Calu3 (cell line): ENCODE measurements at places on chromosomes 5 and 9.
A peak's percentile ranks its signal among the peaks of the same experiment; 100 is the strongest.

DNA sequence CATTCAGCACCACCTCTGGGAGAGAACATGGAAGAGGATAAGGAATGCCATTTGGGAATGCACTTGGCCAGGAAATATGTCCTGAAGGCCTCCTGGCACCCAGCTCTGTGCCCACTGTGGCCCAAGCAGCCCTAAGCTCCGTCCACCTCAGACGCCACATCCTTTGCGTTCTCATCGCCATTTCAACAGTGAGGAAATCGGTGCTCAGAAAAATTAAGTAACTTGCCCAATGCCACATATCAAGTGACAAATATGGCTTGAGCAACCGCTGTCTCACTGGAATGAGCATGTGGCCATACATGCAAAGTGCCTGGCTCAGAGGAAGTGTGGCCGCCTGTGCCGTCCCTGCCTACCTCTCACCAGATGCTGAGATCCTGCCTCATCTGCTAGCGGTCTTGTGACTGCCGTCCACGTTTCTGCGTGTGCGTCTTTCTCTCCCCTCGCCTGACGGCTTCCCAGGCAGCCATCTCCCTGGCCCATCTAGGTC is 984 bp upstream of the DOK3 start:
- DNase-seq = no peak

- no peak for DNase-seq
Measured at GRCh38 chr9:21324047-21324446, 11.2 kb downstream of the KLHL9 start.

DNA sequence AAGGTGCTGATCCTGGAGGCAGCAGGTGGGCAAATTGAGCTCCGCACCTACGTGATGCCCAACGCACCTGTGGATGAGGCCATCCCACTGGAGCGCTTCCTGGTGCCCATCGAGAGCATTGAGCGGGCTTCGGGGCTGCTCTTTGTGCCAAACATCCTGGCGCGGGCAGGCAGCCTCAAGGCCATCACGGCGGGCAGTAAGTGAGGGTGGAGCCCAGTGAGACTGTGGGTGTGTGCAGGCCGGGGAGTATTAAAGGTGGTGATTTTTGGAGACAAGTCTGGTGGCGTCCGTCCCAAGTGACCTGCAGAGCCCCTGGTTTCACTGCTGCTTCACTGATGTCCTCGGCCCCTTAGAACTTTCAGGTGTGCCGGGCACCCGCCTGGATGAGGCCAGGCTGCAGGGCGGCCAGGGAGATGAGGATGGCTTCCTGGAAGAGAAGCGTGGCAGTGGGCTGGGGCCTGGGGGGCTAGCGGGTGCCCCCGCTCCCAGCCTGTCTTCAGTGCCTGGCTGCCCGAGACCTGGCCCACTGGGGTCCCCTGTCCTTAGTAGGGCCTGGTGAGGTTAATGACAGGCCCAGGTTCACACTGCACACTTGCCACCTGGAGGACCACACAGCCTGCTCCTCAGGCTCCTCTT is 4.2 kb downstream of the ENDOG start:
- no peak for DNase-seq

GRCh38 chr5:154319736-154320135 is 126.1 kb upstream of the SAP30L start:
- DNase-seq = no peak

GRCh38 chr9:18531136-18532065 is 57.4 kb downstream of the ADAMTSL1 start:
- DNase-seq = no peak

DNA sequence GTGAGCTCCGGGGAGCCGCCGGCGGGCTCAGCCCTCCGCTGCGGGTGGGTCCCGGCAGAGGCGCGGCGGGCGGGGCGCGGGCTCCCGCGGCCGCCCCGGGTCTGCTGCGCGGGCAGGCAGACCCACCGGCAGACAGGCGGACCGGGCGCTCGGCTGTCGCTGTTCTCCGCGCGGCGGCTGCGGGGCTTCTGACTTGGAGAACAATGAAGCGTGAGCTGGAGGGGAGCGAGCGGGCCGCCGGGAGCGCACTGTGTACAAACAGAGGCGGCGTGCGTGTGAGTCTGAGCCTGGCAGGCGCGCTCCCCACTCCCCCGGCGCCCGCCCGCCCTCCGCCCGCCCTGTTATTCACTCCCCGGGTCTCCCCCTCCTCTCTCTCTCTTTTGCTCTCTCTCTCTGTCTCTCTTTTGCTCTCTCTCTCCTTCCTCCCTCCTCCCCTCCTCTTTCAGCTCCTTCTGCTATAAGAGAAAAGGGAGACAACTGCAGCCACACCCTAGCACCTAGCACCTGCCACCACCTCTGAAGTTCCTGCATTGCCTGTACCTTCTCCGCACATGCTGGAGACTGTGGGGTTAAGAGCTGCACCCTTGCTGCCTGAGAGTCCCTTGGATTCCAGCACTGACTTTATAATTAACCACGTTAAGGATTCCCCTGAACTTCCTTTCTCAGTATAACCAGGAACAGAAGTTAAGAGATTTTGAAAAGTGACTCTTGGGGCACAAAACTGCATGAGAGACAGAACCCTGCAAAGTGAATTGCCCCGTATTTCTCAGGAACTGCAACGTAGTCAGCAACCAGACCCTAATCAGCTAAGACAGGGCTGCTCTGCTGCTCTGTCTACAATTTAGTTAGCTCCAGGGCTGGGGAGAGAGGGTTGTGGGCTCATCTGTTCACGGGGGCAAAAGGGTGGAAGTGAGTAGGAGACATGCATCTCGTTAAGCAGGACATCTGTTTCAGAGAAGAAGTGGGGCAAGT is at the start of gene EDIL3:
EDIL3 (minus strand) TSS at position 277 of the 972 bp plus-strand sequence. CDS start 506 bp downstream, outside the sequence.
- DNase-seq = peak; percentile 15

DNA sequence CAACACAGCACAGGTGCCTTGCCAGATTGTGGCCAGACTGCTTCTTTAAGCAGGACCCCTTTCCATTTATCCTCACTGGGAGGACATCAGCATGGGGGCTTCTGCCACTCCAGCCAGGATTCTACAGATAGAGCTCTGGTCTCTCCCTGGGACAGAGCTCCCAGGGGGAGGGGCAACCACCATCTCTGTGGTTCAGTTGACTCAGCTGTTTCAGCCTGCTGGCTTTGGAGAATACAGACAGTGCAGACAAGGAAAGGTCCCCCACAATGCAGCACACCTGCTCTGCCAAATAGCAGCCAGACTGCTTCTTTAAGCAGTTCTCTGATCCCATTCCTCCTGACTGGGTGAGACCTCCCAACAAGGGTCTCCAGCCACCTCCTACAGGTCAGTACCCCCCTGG is 132.8 kb downstream of the OR2K2 start:
- DNase-seq = no peak

GRCh38 chr9:69122549-69123141 is 51.4 kb upstream of the TJP2 start:
- peak; percentile 44 for DNase-seq

- peak; percentile 92 for DNase-seq
Measured at GRCh38 chr5:139642891-139643871, 5.0 kb upstream of the CXXC5 start.

DNA sequence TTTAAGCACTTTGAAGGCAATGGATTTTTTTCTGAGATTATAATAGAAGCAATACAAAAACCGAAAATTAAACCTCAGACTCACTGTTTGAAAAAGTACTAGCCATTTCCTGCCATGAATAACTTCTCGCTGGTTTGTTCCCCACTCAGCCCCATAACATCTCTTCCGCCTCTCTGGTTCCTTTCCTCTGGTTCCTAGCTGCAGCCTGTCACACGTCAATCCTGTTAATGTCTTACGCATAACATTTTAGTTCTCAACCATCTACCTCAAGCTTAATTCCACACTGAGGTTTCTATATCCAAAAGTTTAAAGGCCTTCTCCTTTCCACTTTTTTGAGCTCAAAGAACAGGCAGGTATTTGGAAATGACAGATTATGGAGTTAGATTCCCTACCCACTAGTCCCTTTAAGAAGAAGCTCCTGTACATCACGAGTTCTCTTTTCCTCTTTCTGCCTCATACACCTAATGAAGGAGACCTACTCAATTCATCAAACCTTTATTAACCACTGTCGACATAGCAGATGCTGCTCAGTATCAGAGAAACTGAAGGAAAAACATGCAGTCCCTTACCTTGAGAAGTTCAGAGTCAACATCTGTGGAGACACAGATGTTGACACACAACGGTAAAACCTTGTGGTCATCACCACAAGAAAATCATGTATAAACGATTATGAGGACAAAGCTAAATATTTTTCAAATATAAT is 243.0 kb upstream of the PTGER4 start:
- no peak for DNase-seq

GRCh38 chr5:127959152-127959764 is 124.3 kb upstream of the SLC12A2 start:
- peak; percentile 97 for DNase-seq

GRCh38 chr5:82551840-82552385 is 273.8 kb upstream of the RPS23 start:
- no peak for DNase-seq

DNA sequence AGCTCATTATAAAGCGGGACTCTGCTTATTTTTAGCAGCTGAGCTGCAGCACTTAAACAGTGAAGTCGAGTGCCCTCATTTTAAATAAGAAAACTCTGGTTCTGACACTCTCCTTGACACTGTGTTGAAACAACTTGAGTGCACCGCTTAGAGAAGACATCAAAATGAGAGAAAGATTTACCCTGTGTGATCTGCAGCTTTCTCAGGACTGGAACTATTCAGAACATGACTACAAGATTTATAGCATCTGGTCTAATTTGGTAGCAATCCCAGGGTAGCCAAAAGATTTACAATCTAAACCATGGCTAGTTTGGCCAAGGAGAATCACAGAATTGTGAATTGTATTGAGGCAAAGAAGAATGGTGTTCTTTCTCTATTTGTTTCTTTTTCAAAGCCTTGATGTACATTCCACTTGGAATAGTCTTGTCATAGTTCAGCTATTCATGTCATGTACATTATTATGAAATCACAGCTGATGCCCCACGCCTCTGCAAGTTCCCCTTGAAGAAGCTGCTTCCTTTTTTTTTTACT is 38.7 kb downstream of the PLEKHG4B start:
- DNase-seq = no peak

DNA sequence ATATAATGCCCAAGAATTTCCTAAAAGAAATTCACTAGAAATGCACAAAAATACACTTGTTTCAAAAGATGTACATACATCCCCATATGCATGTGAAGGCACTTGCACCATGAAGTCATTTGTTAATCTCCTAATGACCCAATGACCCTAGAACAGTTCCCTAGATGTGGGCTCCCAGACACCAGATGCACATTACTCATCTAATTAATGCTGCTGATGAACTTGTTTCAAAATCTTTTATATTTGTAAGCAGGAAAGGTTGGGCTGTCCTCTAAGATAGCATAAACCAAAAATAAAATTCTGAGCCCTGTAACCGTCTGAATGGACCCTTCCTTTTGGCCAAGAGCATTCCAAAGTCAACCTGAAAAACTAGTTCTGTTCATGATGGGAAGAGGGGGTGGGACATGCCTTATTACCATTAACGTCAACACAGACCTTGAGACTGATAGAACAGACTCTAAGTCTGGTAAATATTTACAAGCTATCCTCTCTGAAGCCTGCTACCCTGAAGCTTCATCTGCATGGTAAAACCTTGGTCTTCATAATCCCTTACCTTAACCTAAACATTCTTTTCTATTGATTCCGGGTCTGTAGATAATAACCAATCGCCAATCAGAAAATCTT is 91.0 kb upstream of the DAPK1 start:
- peak; percentile 29 for DNase-seq

- no peak for DNase-seq
Measured at GRCh38 chr5:9125852-9126251, 420.0 kb downstream of the SEMA5A start.

- no peak for DNase-seq
Measured at GRCh38 chr9:3549225-3549624, 23.4 kb upstream of the RFX3 start.

DNA sequence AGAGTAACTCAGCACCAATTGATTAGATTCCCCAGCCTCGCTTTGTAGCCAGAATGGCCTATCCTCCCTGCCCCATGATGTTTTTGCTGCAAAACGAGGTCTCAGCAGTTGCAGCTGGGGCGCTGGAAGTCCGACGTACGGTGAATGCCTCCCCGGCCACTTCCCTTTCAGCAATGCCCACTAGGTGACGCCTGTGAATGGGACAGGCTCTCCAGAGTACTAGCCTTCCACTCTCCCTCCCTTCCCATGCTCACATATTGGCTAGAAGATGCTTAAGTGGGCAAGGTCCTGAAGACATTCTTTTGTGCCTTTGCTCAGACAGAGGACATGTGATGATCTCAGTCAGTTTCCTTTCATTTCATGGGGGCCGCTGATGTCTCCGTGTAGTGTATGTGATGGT is 50.8 kb downstream of the DMRT2 start:
- no peak for DNase-seq

GRCh38 chr5:89255845-89256463 is 373.0 kb upstream of the MEF2C start:
- no peak for DNase-seq

DNA sequence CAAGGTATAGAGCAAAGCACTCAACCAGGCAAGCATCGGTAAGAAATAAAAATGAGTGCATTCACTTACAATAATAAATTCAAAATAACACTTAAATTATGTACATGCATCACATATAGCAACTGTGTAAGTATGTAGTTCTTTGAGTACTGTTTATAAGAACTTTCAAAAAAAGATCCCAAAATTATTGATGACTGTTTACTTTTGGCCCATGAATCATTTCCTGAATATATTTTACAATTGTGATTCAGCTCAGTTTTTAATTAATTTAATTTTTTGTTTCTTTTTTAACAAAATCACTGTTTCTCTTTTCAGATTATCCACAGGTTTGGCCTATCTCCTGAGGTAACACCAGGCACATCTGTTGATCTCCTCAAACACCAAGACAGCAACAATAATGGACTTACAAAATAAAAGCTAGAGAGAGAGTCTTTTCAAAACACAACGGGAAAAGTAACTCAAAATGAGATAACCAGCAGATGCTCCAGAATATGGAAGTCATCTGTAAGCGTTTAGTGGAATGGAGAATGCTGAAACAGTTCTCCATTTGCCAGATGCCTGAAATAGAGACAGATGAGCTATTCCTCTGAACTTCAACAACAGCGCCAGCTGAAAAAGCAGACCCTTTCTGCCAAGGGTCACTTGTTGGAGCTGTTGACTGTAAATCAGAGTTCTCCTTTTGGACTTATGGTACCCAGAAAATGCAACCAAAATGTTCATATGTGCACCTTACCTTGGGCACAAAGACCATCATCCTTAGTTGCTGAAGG is 348.6 kb upstream of the RGMB start:
- no peak for DNase-seq

DNA sequence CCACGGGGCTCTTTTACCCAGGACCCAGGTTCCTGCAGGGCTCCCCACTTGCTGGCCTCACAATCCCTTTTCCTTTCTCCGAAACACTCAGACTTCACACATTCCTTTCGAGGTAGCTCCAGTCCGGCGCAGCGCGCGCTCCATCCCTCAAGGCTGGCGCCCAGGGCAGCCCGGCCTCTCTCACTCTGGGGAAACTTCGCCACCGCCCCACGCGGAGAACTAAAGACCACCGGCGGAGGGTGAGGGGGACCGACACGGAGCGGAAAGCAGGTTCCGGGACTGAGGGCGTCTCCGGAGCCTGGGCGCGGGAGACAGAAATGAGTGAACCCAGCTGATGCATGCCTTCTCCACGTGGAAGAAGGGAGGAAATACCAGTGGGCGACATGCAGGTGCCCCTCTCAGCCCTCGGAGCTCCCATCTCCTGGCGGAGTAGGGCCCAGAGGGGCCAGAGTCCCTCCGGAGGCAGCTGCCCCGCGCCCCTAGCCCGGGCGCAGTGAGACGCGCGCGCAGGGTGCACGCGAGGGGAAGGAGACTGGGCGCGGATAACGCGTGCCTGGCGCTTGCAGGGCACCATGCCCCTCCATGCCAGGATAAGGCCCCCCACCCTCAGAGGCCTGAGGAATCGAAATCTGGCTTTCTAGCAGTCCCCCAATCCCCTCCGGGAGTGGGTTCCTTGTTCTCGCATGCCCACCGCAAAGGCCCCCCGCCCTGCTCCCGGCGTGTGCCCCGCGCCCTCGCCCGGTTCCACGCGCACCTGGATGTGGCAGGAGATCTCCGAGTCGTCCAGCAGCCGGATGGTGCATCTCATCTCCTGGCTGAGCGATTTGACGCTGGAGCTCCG is 650 bp downstream of the FRMD3 start:
- DNase-seq = no peak
